ENCODE measurements at places on chromosomes 12 and 14.

- H3K4me3 ChIP-seq, result no peak overlapping the region
- no peak for DNase-seq
- no peak overlapping the region for H3K27ac ChIP-seq
- no peaks in the 10 kb centered on the region for H3K4me1 ChIP-seq
Measured at GRCh38 chr12:66269757-66270383, 32.4 kb upstream of the HELB start.

DNA sequence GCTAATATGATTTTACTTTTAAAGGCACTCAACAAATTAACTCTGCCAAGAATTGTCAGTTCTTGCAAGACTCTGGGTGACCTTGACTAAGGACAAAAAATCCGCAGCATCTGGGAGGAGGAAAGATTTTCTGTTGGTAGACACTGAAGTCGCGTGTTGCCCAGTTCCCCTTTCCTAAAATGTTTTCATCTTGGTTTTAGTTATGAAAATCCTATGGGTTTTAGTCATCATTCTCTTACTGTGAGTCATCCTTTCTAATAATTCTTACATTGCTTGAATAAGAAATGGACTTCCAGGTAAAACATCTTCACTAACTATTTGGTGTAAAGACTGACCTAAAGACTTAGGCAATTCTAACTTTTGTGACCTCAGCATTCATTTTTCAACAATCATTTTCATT is 9.1 kb downstream of the GSG1 start:
- H3K27me3 ChIP-seq, result no peaks in the 10 kb centered on the region
- no peak overlapping the region for H3K4me3 ChIP-seq
- no peak for DNase-seq
- no peaks in the 10 kb centered on the region for H3K36me3 ChIP-seq

DNA sequence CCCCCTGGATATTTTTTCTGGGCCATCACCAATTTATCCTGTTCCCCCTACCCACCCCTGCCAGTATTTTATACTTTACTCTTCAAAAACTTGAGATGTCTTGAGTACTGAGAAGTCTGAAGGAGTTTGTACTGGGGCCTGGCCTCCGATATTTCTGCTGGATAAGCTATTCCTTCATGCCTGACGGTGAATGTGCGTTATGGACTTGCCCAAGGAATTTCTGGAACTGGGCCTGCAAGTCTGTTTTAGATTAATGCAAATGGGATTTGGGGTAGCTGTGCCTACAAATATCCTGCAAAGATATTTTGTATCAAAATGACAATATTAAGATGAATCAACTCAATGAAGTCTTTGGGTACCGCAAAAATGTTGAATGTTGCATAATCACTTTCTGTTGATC is at the start of gene PTCSC3:
Gene PTCSC3, minus strand, starts transcription at position 199 of the 400 bp plus-strand sequence.
- H3K36me3 ChIP-seq, result no peaks in the 10 kb centered on the region
- no peak for DNase-seq
- H3K4me3 ChIP-seq, result no peak within 1 kb of the TSS
- H3K27me3 ChIP-seq, result no peaks in the 10 kb centered on the region
- no peaks in the 10 kb centered on the region for H3K4me1 ChIP-seq
- no peak within 1 kb of the TSS for H3K27ac ChIP-seq

DNA sequence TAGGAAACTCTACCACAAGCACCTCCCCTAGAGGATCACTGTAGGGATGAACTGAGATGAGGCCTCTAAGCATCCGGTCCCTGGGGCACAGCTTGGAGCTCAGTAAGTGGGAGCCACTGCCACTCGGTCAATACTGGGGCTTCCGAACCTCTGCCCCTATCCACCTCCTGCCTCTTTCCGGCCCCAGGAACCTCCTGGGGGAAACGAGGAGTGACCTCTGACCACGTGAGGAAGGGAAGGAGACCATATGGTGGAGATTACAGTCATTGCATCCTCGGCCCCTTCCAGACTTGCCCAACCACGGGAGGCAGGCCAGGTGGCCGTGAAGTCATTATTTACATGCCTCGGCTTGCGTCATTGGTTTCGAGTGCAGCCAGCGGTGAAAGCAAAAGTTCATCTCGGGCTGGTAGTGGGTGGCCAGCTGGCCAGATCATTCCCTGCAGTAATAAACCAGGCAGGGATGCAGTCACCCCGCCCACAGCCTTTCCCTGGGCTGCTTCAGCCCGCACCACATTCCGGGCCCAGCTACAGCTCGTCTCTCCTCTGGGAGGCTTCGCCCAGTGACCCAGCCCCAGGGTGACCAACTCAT is 65.4 kb downstream of the C14orf132 start:
- peak; percentile 67 for DNase-seq
- H3K27me3 ChIP-seq, result peaks cover 4% of the 10 kb centered on the region
- no peak overlapping the region for H3K4me3 ChIP-seq
- H3K27ac ChIP-seq, result peak overlapping the region; percentile 83
- H3K36me3 ChIP-seq, result no peaks in the 10 kb centered on the region

DNA sequence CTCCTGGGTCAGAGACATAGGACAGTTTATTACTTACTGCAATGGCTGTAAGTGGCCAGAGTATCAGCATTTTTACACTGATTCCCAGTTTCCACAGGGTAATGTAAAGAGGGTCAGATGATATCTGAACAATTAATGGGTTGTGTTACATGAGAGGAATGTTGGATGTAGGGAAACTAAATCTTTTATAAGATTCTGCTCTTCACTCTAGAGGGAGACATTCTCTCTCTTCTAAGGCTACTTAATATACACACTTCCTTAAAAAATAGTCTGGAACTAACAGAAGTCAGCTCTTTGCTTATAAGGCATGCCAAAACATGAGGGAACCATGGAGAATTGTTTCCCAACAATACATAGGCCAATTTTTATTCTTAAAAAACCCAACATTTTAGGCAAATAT is 389.8 kb downstream of the ETNK1 start:
- no peaks in the 10 kb centered on the region for H3K4me1 ChIP-seq
- H3K4me3 ChIP-seq, result no peak overlapping the region
- H3K36me3 ChIP-seq, result no peaks in the 10 kb centered on the region
- H3K27me3 ChIP-seq, result no peaks in the 10 kb centered on the region
- no peak for DNase-seq

Measured in breast epithelium (tissue), 4 donors.